ENCODE measurements at places on chromosomes 13 and 19.
A peak's percentile ranks its signal among the peaks of the same experiment; 100 is the strongest.

GRCh38 chr13:33575378-33575777 is 242.6 kb upstream of the RFC3 start:
- DNase-seq: no peak

GRCh38 chr19:18657590-18658365 is 20.9 kb downstream of the KLHL26 start:
- DNase-seq: no peak

DNA sequence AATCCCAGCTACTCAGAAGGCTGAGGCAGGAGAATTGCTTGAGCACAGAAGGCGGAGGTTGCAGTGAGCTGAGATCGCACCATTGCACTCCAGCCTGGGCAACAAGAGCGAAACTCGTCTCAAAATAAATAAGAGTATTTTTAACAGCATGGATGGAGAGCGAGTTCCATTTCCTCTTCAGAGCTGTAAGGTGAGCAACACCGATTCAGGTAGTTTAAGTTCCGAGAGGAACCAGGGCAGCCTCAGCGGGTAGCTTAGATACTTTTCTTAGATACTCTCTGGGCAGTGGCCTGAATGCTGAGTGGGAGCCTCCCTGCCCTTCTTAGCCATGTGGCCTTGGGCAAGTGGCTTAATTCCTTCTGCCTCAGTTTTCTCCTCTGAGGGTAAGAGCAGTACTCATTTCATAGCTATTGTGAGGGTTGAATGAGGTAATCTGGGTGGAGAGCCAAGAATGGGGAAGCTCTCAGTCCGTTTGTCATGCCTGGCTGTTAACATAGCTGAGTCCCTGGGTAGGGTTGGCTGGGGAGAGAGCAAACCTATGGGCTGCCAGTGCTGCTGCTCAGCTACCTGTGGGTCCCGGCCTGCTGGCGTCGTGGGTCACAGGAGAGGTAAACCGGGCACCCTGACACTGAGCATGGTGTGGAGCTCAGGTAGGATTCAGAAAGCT is 4.1 kb downstream of the ATP11A start:
- no peak for DNase-seq

DNA sequence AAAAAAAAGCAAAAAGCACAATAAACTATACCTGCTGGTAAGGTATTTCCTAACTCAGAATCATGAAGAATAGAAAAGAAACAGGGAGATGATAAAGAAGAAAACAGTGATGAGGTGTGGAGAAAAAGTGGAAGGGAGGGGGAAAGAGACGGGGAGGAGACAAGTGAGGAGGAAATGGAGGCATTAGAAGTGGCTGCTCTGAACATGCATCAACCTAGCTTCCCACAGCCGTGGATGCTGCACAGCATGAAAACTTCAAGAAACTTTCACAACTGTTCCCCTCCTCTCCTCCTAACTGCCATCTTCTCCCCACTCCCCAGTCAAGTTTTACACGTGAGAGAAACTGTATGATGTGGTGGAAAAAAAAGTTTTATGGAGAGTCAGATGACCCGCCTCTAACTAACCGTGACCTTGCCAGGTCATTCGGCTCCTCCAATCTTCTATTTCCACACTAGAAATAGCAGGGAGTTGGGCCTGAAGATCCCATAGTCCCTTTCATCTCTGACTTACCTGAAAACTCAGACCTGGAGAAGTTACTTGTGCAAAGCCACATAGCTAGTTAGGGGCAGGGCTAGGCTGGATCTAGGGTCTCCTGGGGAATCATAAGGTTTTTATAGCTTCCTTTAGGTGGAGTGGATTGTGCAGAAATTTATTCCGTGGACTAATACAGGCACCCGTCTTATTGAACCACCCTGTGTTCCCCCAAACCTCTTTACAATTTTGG is 461.9 kb downstream of the KLF5 start:
- DNase-seq: no peak

DNA sequence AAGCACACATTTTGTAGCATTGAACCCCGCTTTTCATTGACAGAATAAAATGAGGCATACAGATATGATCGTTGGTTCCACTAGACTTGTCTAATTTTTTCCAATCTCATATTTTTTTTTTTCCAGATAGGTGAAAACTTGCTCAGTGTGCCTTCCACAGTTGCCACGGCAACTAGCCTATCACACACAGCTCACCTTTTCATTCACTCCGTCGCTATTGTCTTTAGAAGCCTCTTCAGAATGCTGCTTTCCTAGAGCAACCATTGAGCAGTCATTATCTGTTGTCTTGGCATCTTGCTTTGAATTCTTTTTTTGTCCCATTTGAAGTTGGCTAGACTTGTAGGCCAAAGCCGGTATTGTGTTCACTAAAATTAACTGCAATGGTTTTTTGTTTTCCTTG is 37.7 kb upstream of the ESD start:
- DNase-seq: no peak

DNA sequence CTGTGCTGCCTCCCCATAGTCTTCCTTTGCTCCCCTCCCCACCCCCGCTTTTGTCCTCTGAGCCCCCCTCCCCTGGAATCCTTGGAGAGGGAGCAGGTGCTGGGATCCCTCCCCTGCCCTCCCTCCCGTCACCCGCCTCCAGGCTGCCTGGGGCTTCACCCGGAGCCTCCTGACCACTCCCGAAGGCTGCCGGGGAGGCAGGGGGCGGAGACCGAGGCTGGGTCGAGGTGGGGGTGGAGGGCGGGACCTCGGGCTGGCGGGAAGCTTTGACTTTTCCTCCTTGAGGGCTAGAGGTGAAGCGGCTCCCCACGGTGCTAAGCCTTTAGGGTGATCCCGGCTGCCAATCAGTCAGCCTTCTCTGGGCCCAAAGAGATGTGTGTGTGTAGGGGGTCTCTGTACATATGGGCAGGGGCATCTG is 1.5 kb downstream of the KMT5C start:
- DNase-seq: peak; percentile 69

DNA sequence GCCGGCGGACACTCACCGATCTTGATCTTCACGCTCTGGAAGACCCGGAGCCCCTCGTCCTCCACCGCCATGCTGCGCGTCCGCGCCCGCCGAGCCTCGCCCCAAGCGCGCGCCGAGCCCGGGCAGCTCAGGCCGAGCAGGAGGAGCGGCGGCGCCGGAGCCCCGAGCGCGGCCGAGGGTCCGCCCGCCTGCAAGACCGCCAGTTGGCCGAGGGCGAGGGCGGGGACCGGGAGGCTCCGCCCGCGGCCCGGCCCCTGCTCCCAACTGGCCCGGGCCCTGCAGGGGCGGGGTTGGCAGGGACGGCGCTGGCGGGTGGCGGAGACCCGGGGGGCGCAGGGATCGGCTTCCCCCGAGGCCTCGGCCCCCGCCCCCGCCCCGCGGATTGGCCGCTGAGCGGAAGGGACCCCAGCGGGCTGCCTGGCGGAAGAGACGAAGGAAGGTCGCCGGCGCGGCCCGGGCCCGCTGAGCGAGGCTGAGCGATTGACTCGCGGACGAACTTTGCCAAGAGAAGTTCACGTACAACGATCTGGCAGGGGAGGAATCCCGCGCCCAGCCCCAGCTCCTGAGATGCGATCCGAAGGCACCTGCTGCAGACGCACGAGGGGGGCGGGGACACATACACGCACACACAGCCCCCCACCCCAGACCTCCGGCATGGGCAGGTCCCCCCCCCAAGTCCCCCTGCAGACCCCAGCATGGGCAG is at the start of gene RASA3:
RASA3 (minus strand) TSS at position 205 of the 703 bp plus-strand sequence; CDS start at position 71, 134 bp downstream.
- peak; percentile 76 for DNase-seq

- DNase-seq: no peak
These were observed 19.0 kb downstream of the N4BP2L1 start for GRCh38 chr13:32409001-32409313.

- no peak for DNase-seq
These were observed 538.9 kb downstream of the RFC3 start for GRCh38 chr13:34356686-34357434.

DNA sequence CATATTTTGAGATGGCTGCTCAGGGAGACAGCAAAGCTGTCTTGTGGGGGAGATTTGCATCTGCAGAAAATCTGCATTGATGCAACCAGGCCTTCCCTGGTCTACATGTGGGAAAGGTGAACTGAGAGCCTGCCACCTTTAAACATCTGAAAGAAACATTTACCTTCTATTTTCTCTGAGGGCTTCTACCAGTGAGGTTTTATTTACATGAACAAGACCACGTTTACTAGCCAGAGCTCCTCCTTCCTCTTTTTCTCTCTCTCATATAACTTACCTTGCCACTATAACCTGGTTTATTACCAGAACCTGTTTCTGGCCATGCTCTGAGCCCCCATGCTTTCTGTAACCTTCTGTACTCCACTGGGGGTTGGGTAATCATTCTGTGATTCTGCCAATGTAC is 14.4 kb upstream of the RUBCNL start:
- no peak for DNase-seq

- no peak for DNase-seq
These were observed 512.1 kb downstream of the IRS2 start for GRCh38 chr13:109274188-109274821.

GRCh38 chr13:43107780-43108179 is 84.4 kb downstream of the DNAJC15 start:
- no peak for DNase-seq

DNA sequence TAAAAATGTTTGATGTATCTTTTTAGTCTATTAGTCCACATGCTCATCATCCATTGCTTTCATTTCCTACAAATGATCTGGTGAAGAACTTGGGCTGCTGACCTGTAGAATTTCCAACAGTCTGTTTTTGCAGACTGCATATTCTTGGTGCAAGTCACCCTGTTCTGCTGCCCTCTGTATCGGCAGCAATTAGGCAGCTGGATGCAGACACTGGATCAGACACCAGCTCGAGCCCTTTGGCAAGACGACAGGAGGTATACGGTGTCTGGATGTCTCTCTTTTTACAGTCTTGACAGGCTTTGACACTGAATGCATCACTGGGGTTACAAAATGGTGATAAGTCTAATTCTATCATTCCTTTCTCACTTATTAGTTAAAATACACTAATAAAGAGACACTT is 21.8 kb downstream of the MTRF1 start:
- no peak for DNase-seq

DNA sequence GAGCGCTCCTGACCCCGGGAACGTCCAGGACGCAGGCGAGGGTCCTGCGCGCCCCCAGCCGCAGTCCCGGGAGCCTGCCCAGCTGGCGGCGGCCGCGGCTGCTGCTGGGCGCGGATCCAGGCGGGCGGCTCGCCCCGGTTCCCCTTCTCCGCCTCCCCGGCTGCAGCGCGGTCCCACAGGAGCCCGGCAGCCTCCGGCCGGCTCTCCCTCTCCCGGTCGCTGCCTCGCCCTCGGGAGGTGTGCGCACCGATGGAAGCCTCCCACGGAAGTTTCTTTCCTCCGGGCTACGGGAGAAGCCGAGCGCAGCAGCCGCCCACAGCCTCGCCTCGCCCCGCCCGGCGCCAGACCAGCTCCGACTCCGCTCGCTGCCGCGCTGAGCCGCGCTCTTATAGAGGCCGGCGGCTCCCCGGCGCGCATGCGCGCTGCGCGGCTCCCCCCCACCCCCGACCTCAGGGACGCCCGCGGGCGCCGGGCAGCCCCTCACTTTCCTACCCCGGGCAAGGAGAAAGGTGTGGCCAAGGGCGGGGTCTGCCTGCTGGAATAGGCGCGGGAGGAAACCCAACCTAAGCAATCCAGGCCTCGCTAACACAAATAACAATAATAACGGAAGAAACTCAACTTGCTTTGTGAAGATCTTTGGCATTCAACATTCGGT is at the start of gene SHISA2:
SHISA2 (minus strand) TSS at position 360 of the 655 bp plus-strand sequence. CDS start 1,041 bp downstream, outside the sequence.
- DNase-seq: peak; percentile 62

GRCh38 chr19:40702337-40703012 is 12.0 kb upstream of the NUMBL start:
- DNase-seq: peak; percentile 44

DNA sequence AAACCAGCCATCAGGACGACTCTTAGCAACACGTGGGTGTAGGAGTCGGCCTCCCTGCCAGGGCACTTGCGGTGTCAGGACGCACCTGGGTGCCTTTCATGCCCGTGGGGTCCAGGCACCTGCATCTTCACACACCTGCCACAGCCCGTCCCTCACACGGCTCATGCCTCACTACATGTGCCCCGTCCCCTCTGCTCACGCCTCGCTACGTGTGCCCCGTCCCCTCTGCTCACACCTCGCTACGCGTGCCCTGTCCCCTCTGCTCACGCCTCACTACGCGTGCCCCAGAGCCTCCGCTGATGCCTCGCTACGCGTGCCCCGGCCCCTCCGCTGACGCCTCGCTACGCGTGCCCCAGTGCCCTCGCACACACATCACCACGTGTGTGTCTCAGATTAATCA is 58.0 kb upstream of the F7 start:
- no peak for DNase-seq

DNA sequence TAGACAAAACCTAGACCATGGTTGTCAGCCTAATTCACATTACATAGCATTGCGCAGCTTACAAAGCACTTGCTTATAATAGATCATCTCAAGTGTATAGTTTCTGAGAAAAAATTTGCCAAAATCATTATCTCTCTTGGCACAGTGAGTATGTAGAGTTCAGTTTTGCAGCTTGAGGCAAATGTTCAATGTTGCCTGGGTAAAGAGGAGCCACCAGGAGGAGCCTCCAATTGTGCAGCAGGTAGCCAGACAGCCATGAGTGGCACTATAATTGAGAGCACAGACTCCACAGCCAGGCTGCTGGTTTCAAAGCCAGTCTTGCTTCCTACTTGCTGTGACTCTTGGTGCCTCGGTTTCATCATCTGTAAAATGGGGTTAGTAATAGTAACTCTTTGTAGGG is 24.0 kb upstream of the OLFM4 start:
- DNase-seq: no peak

DNA sequence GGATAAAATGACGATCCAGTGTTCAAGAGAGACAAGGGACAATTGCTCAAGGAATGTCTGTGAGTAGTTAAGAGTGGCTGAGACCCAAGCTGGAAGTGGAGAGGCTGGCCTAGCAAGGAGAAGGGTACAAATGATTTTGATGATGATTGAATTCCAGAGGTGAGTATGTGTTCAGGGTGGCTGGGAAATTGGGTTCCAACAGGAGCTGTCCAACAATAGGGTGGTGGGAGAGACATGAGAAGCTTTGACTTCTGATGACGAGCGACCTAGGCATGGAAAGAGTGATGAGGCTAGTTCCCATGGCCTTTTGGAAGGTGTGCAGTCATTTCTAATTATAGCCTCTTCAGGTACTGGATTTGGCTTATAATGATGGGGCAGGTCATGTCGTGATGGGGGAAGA is 29.1 kb upstream of the DCLK1 start:
- no peak for DNase-seq
